ENCODE measurements at places on chromosomes 2 and 18.

- no peak for DNase-seq
Observed at GRCh38 chr2:181786371-181787228, 104.9 kb upstream of the ITPRID2 start.

GRCh38 chr2:48829036-48829435 lies 73.5 kb upstream of the LHCGR start:
- DNase-seq = no peak

- no peak for DNase-seq
Observed at GRCh38 chr2:237150831-237151375, 65.2 kb downstream of the COPS8 start.

GRCh38 chr18:61154866-61155265 lies 178.4 kb upstream of the CDH20 start:
- DNase-seq = no peak

GRCh38 chr2:26702025-26702424 lies 9.5 kb downstream of the KCNK3 start:
- no peak for DNase-seq

DNA sequence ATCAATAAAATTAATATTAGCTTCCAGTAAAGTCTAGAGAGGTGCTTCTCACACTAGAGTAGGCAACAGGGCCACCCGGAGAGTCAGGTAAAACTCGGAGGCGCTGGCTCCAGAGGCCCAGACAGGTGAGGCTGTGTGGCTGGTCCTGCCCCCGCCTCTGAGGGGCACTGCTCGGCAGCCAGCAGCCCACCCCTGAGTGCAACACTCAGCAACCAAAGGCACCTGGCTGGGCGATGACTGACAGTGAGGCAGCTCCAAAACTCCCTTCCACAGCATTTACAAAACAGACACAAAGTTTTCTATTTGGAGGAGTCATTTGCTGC lies 138.8 kb upstream of the ID2 start:
- DNase-seq = no peak

GRCh38 chr2:3320910-3321605 lies 56.6 kb downstream of the EIPR1 start:
- no peak for DNase-seq

Measured in AG04449 (cell line).